ENCODE measurements at places on chromosomes 7 and 10. TPM values are rescaled to one million over a fixed set of nuclear protein-coding genes. Genes with fewer than 3 reads are reported as not detected.

The PNLIPRP3 gene
- not detected for total RNA-seq

The CYP26C1 gene
- 0.22 TPM for total RNA-seq

The ELOVL3 gene
- not detected for total RNA-seq

DNA sequence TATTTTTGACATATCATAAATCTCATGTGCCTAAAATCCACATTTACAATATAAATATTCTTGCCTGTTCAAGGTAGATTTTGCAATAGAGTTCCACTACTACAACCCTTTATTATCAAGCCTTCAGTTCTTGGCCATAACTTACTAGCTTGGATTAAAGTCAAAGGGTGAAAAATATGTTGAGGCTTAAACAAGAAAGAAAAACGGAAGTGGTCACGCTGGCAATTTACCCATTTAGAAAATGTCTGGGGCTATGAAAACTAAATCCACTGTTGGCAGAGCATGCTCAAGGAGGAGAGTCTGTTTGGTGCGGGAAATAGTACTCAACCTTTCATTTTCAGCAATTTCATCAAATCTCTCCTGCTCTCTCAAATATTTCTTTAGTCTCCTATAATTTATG is 209.8 kb upstream of the RHOBTB1 start:
- no peak for DNase-seq

- no peak for DNase-seq
Observed at GRCh38 chr10:22366771-22367170, 21.5 kb downstream of the SPAG6 start.

GRCh38 chr10:127759276-127759675 is 22.3 kb downstream of the FOXI2 start:
- no peak for DNase-seq

DNA sequence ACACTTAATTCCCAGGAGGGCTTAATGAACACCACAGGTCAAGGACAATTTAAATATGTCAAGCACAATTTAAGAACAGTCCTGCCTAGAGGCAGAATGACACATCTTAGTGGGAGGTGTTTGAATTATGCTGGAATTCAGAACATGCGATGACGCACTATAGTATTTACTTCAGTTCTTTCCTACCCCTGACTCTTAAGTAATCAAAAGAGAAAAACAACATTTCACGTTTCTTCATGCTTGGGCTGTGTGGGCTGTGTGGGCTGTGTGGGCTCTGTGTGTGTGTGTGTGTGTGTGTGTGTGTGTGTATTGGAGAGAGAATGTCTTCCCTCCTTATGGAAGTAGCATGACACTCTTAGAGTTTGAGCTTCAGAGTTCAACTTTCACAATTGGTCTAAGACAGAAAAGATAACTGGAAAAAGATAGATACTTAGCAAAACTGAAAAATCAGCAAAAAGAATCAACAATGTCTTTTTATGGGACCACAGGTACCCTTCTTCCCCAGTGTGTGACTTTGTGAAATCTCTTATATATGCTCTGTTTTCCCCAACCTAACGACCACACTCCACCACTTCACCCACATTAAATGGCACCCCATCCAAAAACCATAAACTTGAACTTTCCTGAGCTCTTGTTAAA is 33.7 kb upstream of the CABCOCO1 start:
- DNase-seq = no peak

DNA sequence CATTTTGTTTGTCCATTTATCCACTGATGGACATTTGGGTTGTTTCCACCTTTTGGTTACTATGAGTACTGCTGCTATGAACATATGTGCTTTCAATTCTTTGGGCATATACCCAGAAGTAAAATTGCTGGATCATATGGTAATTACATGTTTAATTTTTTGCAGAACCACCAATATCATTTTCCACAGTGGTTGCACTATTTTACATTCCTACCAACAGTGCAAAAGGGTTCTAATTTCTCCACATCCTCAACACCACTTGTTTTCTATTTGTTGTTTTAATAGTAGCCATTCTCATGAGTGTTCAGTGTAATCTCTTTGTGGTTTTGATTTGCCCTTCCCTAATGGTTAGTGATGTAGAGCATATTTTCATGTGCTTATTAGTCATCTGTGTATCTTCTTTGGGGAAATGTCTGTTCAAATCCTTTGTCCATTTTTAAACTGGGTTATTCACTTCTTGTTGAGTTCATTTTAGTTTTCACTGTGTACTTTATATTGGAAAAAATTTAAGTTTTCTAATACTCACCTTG is 101.9 kb downstream of the HIBADH start:
- no peak for DNase-seq

Data from neural progenitor cell (in vitro differentiated cells).